Memory B cell (primary cell): ENCODE measurements at places on chromosomes 11 and 22.

DNA sequence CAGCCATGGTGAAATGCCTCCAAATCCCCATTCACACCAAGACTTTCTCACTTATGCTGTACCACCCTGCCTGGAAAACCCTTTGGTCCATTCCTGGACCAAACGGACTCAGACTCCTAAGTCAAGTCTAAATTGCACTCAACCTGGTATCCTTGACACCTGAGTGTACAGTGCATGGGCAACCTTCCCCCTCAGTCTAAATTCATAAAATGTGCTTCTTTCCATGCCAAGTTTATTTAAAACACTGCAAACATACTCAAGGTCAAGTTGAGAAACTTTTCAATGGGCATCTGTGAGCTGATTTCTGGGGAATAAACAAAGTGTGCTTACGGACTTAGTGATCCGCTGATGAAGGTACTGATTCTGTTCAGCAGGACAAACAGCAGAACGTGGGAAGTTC is 26.4 kb downstream of the HIRA start:
- no peak for DNase-seq

DNA sequence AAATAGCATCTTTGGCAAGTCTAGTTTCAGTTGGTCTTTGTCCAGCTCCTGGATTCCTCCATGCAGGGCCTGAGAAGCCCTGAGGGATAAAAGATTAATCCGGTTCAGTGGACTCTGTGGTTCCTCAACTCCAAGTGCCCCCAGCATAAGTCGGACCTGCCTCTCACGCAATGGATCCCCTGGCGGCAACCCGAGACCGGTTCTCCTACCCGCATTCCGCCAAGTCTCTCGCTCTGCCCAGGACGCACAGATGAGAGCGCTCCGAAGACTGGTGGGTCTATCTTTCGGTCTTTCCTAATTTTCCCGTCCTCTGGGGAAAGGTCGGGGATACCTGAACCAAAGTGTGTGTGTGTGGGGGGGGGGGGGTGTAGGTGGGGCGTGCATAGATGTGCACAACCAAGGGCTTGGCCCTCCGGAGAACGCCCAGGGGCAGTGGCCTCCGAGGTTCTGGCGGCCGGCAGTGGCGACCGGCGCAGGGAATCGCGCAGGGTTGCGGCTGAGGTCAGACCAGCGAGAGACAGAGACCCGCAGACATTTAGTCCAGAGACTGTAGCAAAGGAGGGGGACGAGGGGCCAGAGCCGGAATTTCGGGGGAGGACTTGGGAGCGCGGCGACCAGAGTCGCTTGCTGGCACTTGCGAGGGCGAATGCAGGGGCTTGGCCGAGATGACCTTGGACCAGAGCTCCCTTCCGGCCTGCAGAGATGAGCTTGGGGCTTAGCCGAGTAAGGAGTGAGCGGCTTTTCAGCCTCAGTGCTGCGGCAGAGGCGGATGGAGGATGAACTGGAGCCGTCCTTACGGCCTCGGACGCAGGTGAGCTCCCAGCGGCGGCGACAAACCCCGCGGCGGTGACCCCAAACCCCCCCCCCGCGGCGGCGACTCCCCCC is 712 bp upstream of the SLC2A11 start:
- peak; percentile 47 for DNase-seq

- DNase-seq: no peak
Measured at GRCh38 chr11:114553642-114554041, 6.0 kb downstream of the NXPE1 start.

- DNase-seq: no peak
Measured at GRCh38 chr11:65781152-65781961, 581 bp upstream of the AP5B1 start.

GRCh38 chr22:38843657-38844314 is at the start of gene NPTXR:
NPTXR (minus strand) TSS chr22:38844028.
- DNase-seq: no peak

GRCh38 chr22:42160251-42160650 is 29.6 kb upstream of the CYP2D6 start:
- DNase-seq: no peak

DNA sequence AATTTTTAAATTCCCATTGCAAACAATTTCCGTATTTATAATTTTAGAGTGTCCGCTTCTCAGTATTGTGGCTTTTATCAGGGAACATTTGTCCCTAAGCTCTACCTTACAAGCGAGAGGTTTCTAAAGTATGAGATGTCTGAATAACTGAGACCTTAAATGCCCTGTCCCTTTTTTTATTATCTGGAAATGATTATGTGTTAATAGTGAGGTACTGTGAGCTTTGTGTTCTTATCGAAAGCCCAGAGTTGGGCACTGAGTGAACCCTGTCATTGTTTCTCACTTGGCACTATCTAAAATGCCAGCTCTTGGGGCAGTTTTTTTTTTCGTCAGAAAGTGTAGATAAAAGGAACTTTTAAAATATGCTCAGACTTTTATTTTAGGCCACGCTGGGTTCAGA is 9.5 kb downstream of the CTTN start:
- DNase-seq: no peak

DNA sequence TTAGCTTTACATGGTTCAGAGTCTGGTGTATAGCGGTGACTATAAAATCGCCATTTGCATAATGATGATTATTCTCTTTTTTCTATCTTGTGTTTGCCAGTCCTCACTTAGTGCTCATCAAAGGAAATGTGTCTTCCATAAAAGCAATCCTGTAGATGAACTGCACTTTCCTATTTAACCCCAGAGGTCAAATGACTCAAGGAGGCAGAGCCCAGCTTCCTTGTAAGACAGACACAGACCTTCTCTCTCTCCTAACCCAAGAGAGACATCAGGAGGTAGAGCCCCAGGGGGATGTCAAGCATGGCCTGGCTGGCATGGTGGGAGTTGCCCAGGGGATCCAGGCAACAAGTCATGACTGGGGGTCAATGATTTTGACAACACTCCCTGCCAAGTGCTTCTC is 46.9 kb upstream of the CRTAM start:
- no peak for DNase-seq

GRCh38 chr22:38239101-38239761 is 33.6 kb downstream of the TMEM184B start:
- no peak for DNase-seq

DNA sequence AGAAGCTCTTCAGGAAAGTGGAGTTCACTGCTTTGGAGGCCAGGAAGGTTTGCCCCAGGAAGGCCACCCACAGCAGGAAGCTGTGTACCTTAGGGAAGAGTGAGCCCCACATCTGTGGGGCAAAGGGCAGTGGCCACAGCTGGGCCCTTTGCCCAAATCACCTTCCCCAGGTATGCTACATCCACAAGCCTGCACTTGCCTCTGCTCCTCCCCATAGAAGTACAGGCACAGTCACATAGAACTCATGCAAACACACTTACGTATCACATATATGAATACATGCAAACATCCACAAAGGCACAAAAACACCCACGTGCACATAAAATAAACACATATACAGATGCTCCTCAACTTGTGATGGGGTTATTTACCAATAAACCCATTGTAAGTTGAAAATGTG is 2.1 kb downstream of the TRIM29 start:
- no peak for DNase-seq
